ENCODE measurements at places on chromosomes 6 and 20.

- no peak for DNase-seq
Observed at GRCh38 chr20:51665543-51666118, 102.6 kb downstream of the ATP9A start.

GRCh38 chr6:30494291-30494861, 5.1 kb downstream of the HLA-E start:
- no peak for DNase-seq

GRCh38 chr6:37033255-37033654, 27.8 kb downstream of the FGD2 start:
- no peak for DNase-seq

DNA sequence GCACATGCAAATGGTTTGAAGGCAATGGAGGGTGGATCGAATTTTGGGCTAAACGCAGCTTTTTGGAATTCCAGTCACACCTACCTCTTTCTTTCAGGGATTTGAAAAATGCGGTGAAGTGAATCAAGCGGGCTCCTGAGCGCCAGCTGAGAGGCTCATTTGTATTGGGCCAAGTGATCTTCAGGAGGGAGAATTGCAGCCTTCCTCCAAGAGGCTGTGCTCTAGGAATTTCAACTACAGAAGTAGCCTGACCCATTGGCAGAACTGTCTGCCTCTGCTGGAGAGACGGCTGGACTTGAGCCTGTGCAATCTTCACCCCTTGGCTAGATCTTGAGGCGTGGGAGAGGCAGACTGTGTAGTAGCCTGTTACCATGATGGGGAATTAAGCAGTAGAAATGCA, 5.7 kb upstream of the TIAM2 start:
- no peak for DNase-seq

GRCh38 chr6:33988121-33989015, 157.5 kb downstream of the GRM4 start:
- no peak for DNase-seq

- no peak for DNase-seq
Observed at GRCh38 chr6:105691971-105692370, 289.1 kb upstream of the PREP start.

- DNase-seq: no peak
Observed at GRCh38 chr20:22411627-22412450, 172.5 kb downstream of the FOXA2 start.

GRCh38 chr6:35473075-35473849, 5.1 kb downstream of the RPL10A start:
- DNase-seq: no peak

DNA sequence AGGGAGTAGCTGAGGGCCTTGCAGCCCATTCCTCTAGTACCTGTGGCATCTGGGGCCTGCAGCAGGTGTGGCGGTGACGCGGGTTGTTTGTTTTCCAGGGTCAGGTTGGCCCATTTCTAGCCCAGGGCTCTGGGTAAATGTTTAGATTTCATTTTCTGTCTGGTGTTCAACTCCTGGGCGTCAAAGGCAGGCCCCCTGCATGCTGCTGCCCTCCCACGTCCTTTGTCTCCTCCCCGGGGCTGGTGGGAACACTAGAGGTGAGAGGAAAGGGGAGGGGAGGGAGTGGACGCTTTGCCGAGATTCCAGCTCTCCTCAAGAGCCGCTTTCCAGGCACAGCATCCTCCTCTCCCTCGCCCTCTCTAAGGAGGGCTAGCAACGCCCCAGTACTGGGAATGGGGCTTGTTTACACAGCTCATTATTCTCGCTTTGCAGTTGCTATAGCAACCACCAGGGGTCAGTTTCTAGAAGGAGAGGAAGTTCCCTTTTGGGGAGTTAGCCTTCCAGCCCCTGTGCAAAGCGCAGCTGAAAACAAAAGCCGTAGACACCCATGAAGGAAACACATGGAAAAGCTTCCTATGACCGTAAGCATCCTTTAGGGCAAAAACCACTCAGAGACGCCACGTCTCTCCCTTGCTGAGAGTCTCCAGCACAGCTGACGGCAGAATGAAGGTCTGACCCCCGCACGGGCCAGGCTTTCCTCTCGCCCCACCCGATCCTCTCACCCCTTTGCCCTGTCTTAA, 170.6 kb downstream of the LY86 start:
- DNase-seq: no peak

- no peak for DNase-seq
Observed at GRCh38 chr20:49445176-49445575, 37.3 kb downstream of the KCNB1 start.

GRCh38 chr20:47610247-47610944, 108.7 kb downstream of the NCOA3 start:
- peak; percentile 60 for DNase-seq

- DNase-seq: no peak
Observed at GRCh38 chr20:1327241-1327653, 1.7 kb downstream of the SDCBP2 start.

DNA sequence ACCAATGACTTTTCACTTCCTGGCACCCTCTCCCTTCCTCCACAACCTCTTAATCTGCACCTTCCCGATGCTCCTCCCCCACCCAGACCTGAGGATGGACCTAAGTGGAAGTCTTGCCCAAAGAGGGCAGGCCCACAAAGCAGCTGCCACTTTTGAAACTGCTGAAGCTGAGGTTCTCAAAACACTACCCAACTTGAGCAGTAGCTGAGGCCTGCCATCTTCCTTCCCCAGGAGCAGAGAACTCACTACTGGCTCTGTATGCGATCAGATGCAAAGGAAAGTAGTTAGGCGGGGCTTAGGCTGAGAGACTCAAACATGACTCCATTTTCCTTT, 1.5 kb downstream of the HM13 start:
- no peak for DNase-seq

GRCh38 chr20:37821696-37822095, 81.2 kb upstream of the VSTM2L start:
- DNase-seq: no peak

DNA sequence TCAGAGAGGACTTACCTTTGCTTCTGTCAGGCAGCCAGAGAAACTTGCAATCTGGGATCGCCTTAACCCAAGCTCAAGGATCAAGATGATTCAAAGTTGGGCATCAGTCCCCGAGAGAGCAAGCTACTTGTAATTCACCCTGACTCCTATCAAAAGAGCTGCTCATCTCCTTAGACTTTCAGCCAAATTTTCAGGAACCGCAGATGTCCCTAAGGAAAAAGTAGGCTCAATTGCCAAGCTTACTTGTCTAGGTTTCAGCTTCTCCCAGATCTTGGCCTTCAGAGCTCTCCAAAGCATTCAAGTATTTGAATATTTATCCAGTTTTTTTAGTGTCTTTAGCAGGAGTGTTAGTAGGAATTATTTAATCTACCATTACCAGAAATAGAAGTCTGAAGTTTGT, 434.1 kb upstream of the MMS22L start:
- DNase-seq: no peak

- DNase-seq: no peak
Observed at GRCh38 chr6:5569491-5569890, 308.2 kb downstream of the FARS2 start.

DNA sequence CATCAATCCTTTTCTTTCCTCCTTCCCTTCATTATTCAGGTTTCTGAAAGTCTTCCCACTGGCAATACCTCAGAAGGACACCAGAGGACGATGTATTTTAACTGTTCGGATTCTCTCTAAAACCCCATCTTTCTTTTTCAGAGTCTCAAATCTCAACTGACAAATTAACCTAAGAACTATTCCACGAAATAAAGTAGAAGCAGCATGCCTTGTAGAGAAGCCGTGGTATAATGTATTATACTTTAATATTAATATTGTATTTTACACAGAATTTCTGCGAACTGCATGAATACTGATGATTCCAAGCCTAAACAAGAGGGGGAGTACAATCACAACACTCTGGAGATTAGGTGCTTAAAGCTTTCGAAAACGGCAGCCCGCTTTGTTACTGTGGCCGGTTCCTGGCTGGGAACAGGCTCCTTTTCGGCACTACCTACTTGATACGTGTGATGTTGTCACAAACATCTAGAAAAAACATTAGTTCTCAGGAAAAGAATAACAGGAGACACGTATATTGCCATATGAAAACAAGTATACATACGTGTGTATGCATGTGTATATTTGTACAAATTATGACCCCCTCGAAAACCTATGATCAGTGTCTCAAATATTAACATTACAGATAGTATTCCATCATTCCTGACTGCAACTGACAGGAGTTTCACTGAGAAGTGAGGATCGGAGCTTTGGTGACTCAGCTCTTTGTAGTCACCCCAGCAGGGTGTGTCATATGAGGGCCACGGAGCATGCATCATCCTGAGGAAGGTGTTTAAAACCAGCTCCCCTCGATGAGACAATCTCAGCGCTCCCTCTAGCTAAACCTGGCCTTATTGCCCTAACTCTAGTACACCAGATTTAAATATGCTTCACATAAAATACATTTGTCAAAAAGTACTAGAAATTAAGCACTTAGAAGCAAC, 319.7 kb upstream of the TCF21 start:
- no peak for DNase-seq

DNA sequence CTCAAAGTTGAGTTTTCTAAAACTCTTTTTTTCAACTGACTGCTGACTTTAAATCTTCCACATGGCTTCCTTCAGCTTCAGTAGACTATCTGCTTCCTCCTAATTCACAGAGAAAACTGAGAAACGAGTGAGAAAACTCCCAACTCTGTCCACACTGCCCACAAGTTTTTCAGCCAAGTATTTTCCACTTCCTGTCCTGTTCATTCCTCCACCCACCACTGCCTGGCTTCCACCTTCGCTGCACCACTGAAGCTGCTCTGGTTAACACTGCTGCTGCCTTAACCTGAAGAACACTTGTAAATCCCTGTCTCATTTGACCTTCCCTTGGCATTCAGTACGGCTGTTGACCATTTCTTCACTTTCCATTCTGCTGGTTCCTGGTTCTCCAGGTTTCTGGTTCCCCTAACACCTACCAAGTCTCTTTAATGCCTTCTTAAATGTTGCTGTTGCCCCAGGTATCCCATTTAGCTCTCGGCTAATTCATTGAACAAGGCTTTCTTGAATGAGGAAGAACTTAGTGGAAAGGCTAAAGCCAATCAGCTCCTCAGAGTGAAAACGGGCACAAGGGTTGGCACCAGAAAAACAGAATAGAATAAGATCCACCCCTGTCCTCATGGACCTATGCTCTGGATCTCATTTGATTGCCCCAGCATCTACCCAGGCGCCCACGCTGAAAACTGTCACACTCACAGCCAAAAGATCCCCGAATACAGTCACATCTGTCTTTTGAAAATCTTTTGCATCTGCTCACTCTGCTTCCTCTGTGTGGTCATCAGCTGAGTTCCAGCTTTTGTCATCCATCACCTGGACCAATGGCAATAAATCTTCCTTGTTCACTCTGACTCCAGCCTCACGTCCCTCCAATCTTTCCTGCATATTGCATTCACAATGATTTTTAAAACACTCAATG, 104.4 kb upstream of the TAB2 start:
- DNase-seq: no peak

- DNase-seq: no peak
Observed at GRCh38 chr20:32077190-32077589, 25.1 kb downstream of the HCK start.

DNA sequence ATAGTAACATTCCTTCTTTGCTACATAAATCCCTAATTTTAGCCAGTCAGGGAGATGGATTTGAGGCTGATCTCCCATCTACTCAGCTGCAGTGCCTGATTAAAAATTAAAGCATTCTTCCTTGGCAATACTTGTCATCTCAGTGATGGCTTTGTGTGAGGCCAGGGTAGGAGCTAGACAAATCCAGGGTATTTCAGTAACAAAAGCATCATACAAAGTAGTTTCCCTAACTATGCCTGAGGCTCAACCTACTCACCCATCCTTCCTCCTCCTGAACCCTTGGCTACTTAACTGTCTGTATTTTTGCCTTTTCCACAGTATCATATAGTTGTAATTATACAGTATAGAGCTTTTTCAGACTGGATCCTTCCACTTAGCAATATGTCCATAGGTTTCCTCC, 37.7 kb downstream of the HLA-DRB5 start:
- no peak for DNase-seq

GRCh38 chr6:18976966-18977365, 589.8 kb downstream of the RNF144B start:
- DNase-seq: no peak

DNA sequence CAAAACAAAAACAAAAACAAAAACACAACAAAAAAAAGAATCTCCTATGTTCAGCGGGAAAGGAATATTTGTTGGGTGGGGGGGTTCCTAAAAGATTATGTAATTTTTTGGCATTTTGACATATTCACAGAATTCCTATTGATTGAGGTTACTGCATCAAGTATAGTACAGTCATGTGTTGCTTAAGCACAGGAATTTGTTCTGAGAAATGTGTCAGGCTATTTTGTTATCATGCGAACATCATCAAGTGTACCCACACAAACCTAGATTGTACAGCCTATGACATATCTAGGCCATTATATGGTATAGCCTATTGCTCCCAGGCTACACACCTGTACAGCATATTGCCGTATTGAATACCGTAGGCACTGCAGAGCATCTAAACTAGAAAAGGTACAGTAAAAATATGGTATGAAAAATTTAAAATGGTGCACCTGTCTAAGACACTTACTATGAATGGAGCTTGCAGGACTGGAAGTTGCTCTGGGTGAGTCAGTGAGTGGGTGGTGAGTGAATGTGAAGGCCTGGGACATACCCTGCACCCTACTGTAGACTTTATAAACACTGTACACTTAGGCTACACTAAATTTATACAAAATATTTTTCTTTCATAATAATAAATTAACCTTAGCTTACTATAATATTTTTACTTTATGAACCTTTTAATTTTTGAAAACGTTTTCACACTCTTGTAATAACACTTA, 110.6 kb downstream of the CDKAL1 start:
- DNase-seq: no peak

DNA sequence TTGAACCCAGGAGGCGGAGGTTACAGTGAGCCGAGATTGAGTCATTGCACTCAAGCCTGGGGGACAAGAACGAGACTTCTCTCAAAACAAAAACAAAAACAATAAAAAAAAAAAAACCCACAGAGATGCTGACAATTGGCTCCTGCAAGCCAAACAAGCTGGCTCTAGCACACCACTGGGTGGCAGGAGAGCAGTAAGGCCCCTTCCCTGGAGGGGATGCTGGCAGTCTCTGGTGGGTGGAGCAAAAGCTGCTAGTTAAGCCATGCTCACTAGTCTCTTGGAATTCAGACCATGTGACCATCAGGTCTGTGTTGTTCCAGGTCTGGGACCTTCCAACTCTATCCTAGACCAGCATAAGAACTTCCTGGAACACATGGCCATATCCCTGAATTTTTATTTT, 18.9 kb upstream of the DSN1 start:
- DNase-seq: no peak

- no peak for DNase-seq
Observed at GRCh38 chr6:23377830-23378229, 748.2 kb upstream of the NRSN1 start.

GRCh38 chr6:149331871-149332270, 14.4 kb downstream of the TAB2 start:
- no peak for DNase-seq
